A549 treated with CORT108297 at 1 μM for 4 hours (cell line): ENCODE measurements at places on chromosomes 1 and 21. TPM values are rescaled to one million over a fixed set of nuclear protein-coding genes. Genes with fewer than 3 reads are reported as not detected.

SLAMF6 gene
- total RNA-seq, result not detected in 5 replicates

LIN28A gene
- total RNA-seq, result 0.03 TPM in 1 of 5 replicates, not detected in the others

KDF1 gene
- 0.07 to 0.08 TPM in 2 of 5 replicates, not detected in the others for total RNA-seq

AMY2A gene
- not detected in 5 replicates for total RNA-seq

MYOG gene
- total RNA-seq, result not detected in 5 replicates

BSND gene
- total RNA-seq, result 0.02 TPM in 1 of 5 replicates, not detected in the others

VWA5B1 gene
- not detected in 5 replicates for total RNA-seq

GPR52 gene
- not detected in 5 replicates for total RNA-seq

BEST4 gene
- 0.20 to 0.62 TPM (median 0.33 TPM) in 5 replicates for total RNA-seq

DNALI1 gene
- total RNA-seq, result 0.03 to 0.07 TPM (median 0.06 TPM) in 3 of 5 replicates, not detected in the others

SPATA45 gene
- 0.28 TPM in 2 of 5 replicates, not detected in the others for total RNA-seq

AMIGO1 gene
- 0.84 to 1.3 TPM (median 1.2 TPM) in 5 replicates for total RNA-seq

HMGCL gene
- total RNA-seq, result 11.5 to 13.7 TPM (median 12.9 TPM) in 5 replicates

IGSF5 gene
- not detected in 5 replicates for total RNA-seq

KIAA1614 gene
- 0.40 to 1.2 TPM (median 1.0 TPM) in 5 replicates for total RNA-seq

LAD1 gene
- 0.43 to 0.80 TPM (median 0.54 TPM) in 5 replicates for total RNA-seq

ACKR1 gene
- not detected in 5 replicates for total RNA-seq

AMPD1 gene
- 0.07 TPM in 1 of 5 replicates, not detected in the others for total RNA-seq

WDR26 gene
- total RNA-seq, result 33.3 to 43.1 TPM (median 36.2 TPM) in 5 replicates

LCE1A gene
- total RNA-seq, result not detected in 5 replicates

CHIA gene
- total RNA-seq, result not detected in 5 replicates

CCNL2 gene
- total RNA-seq, result 37.8 to 63.9 TPM (median 59.4 TPM) in 5 replicates

TMCO1 gene
- 158 to 191 TPM (median 161 TPM) in 5 replicates for total RNA-seq

OR2L13 gene
- not detected in 5 replicates for total RNA-seq

SLC1A7 gene
- total RNA-seq, result 0.05 TPM in 1 of 5 replicates, not detected in the others

C1QA gene
- total RNA-seq, result not detected in 5 replicates

OR2T33 gene
- total RNA-seq, result not detected in 5 replicates

SMCP gene
- total RNA-seq, result not detected in 5 replicates

PADI2 gene
- 0.98 to 1.5 TPM (median 1.3 TPM) in 5 replicates for total RNA-seq

LCE6A gene
- total RNA-seq, result not detected in 5 replicates

CD84 gene
- not detected in 5 replicates for total RNA-seq

PGBD2 gene
- total RNA-seq, result 3.7 to 4.9 TPM (median 3.8 TPM) in 5 replicates

AADACL4 gene
- not detected in 5 replicates for total RNA-seq

KIF21B gene
- total RNA-seq, result 1.5 to 3.3 TPM (median 2.5 TPM) in 5 replicates

RAB3B gene
- total RNA-seq, result 5.1 to 9.9 TPM (median 6.0 TPM) in 5 replicates

SIM2 gene
- total RNA-seq, result 7.7 to 11.7 TPM (median 11.0 TPM) in 5 replicates

RPE65 gene
- not detected in 5 replicates for total RNA-seq

STK40 gene
- 9.4 to 11.8 TPM (median 11.3 TPM) in 5 replicates for total RNA-seq
